Stimulated activated naive CD8-positive, alpha-beta T cell treated with anti-CD3 and anti-CD28 coated beads, Interleukin-15, Interleukin-2, amounts not matched to agents 100 U/mL and 50 U/mL, for 24 hours (primary cell): ENCODE measurements at places on chromosomes 16 and 17.

GRCh38 chr16:82010649-82011048 is 621 bp downstream of the SDR42E1 start:
- DNase-seq = no peak

- no peak for DNase-seq
Observed at GRCh38 chr16:19123535-19124178, 9.9 kb downstream of the ITPRIPL2 start.

- DNase-seq = no peak
Observed at GRCh38 chr17:83160443-83161297, 81.3 kb downstream of the METRNL start.

DNA sequence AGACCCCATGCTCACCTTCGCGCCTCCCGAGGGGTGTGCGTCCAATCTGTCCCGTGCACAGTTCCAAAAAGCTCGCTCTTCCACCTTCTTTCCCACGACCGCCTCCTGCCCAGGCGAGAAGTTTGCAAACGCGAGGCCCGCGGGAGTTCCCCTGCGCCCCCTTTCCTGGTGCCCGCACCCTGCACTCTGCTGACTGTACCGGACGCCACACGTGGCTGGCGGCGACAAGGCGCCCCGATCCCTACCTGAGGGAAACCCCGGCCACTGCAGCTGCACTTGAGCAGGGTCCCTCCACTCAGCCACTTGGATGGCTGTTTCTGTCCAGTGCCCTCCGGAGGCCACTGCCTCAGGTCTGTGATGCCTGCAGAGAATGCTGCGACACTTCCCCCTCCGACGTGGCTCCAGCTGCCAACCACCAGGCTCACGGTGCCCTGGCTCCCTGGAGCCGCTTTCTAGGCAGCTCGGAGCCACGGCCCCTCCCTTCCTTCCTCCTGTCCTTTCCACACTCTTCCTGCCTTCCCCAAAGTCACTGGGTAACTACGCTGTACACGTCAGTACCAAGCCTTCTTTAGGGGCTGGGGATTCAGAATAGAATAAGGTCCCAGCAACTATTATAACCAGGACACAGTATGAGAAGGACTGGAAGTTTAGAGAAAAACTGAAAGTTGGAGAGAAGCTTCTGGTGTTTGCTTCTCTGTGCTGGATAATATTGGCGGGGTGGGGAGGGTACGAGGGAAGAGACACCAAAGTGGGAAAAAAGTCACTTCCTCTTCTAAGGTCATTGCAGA is at the start of gene MLKL:
MLKL (minus strand) TSS at position 425 of the 788 bp plus-strand sequence. CDS start 5,105 bp downstream, outside the sequence.
- DNase-seq = peak; percentile 73

- DNase-seq = no peak
Observed at GRCh38 chr16:85379041-85380001, 233.8 kb upstream of the GSE1 start.

GRCh38 chr16:68421076-68421475 is 27.2 kb downstream of the SMPD3 start:
- DNase-seq = no peak

- no peak for DNase-seq
Observed at GRCh38 chr16:74661064-74661463, 5.6 kb downstream of the RFWD3 start.

- no peak for DNase-seq
Observed at GRCh38 chr17:8131844-8132441, 8.0 kb upstream of the HES7 start.

GRCh38 chr17:17952691-17953090 is 19.5 kb downstream of the TOM1L2 start:
- DNase-seq = no peak

DNA sequence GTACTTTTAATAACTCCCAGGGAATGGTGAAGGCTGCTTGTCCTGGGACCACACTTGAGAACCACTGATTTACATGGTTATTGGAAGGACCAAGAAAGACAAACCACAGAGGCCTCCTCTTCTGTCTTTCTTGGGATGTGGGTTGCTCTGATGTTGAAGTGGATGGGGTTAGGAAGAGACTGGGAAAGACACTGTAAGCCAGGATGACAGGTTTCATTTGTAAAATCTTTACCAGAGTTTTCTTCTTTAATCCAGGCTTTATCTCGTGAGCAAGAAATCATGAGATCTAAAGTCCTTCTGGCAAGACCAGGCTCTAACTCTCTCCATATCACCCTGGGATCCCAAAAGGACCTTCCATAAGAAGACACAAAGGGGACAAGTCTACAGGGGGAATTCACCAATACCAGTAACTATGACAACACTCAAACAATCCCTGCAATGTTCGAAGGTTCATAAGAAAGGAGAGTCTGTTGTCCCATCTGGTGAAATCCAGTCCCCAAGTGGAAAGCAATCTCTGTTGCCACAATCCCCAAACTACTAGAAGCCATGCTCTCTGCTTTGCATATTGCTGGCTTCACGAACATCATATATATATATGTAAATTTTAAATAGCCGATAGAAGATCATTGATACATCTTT is 44.8 kb upstream of the CDRT4 start:
- no peak for DNase-seq

- no peak for DNase-seq
Observed at GRCh38 chr16:46650254-46650623, 29.1 kb upstream of the SHCBP1 start.

DNA sequence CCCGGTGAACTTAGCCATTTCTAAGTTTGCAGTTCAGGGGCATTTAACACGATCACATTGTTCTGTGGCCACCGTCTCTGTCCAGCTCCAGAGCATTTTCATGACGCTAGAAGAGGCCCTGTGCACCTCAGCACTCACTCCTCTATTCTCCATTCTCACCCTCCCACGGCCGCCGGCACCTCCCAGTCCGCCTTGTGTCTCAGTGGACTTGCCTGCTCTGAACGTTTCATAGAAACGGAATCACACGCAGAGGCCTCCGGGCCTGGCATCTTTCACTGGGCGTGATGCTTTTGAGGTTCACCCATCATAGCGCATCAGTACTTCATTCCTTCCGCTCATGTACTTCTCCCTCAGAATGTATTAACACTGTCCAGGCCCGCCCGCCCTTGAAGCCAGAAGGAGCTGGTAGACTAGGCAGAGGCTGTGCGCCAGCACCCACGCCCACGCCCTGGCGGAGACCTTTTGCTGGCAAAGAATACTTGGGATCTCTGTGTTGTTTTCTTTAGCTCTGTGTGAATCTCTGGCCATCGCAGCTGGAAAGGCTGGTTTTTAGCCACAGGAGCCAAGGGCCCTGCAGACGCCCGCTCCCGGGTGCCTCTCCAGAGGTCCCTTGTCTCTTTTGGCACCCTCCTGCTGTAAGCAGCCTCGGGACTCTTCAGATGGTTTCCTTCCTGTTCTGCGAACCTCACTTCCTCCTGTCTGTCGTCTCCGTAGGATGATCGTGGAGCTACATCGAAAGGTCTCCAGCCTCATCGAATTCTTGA is 23.4 kb upstream of the JPT2 start:
- DNase-seq = no peak

DNA sequence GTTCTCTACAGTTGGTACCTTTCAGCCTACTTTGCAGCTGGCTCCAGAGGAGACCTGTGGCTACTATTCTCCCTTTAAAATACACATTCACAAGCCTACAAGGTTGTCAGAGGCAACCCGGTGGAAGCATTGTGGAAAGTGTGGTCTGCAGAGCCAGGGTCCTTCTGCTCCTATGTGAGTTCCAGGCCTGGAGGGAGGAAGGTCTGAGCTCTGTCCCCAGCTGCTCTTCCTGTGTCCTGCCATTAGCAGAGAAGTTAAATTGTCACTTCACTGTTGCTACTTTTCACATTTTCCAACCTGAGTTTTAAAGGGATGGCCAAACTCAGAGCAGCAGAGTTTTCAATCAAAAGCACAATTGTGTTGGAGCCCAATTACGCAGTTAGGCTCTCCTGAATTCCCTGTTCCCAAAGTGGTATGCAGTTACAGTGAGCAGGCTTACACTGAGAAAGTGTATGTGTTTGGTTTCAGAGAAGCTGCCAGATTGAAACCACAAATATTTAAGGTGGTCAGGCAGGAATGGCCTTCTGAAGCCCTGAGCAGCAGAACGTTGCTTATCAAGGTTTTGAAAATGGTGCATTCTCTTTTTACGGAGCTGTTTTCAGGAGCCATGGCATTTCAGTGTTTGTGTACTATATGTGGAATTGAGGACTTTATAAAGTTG is 25.0 kb downstream of the MAP3K3 start:
- DNase-seq = no peak

DNA sequence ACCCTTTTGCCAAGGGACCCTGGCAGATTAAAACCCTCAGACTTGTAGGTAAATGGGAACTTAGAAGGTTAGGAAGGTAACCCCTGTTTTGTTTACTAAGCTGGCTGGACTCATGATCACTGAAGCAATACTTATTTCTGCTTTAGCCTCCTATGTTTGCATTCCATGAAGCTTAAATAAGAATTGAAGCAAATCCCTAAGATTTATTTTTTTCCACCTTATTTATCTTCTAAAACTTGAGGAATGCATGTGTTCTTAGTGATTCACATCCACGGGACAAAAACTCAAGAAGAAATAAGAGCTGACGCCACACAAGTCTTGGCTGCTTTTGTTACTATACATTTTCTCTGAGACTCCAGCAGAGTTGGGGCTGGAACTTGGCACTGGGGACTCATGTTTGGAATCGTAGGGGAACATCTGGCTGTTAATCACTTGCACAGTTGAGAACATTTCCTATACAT is 35.5 kb downstream of the CLUAP1 start:
- DNase-seq = no peak

DNA sequence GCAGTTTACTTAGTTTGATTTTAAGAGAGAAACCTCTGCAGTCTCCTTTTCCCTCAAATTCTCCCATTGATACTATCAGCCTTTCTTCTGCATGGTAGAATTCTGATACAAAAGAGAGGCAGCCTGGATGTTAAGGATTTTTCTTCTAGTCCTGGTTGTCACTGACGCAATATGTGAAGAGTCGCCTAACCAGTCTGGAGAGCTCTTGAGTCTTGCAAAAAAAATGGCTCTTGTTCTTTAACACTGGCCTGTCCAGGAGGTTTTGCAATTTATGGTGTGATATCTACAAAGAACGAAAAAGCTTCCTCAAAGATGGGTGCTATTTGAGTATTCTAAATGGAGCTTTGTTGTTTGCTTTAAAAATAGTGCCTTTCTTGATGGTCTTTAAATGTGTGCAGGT is 28.9 kb downstream of the COX10 start:
- DNase-seq = no peak

DNA sequence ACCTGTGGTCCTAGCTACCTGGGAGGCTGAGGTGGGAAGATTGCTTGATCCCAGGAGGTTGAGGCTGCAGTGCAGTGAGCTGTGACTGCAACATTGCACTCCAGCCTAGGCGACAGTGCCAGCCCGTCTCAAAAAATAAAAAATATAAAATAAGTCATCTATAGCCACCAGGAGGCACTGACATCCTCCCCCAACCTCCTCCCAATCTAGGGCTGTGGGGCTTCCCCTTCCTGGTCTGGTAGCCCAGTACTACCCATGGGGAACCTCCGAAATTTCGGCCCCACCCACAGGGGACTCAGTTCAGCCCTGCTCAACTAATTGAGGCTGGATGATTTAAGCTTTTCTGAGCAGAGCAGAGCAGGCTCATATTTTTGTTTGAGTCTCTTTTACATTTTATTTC is 3.2 kb downstream of the ZSCAN10 start:
- DNase-seq = peak; percentile 73

DNA sequence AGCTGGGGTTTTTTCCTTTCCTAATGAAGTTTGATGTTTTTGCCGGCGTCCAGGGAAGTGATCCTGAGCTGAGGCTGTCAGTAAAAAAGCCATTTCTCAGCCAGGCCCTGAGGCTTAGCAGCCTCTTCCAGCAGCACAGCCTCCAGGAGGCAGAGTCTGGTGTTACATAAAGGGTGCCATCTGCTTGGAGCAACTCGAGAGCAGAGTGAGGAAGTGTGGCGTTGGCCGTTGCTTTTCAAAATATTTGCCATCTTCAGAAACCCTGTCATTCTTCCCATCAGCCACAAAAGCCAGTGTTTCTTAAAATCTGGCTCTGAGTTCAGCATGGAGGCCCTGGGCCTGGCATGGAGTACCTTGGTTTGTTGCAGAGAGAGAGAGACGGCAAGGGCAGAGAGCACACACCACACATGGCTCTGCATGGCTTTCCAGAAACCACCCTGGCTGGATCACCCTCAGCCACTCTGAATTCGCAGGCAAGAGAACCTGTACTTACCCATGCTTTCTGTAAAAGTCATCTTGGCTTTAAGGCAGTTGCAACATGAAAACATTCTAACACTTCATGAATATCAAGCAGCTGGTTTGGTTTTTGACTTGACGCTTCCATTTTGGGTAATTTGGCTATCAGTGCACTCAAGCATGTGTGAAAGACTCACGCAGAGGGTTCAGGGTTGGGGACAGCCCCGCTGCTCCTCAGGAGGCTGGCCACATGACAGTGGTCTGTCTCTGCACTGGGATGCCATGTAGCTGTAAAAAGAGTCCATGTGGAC is 21.0 kb downstream of the PMM2 start:
- no peak for DNase-seq

DNA sequence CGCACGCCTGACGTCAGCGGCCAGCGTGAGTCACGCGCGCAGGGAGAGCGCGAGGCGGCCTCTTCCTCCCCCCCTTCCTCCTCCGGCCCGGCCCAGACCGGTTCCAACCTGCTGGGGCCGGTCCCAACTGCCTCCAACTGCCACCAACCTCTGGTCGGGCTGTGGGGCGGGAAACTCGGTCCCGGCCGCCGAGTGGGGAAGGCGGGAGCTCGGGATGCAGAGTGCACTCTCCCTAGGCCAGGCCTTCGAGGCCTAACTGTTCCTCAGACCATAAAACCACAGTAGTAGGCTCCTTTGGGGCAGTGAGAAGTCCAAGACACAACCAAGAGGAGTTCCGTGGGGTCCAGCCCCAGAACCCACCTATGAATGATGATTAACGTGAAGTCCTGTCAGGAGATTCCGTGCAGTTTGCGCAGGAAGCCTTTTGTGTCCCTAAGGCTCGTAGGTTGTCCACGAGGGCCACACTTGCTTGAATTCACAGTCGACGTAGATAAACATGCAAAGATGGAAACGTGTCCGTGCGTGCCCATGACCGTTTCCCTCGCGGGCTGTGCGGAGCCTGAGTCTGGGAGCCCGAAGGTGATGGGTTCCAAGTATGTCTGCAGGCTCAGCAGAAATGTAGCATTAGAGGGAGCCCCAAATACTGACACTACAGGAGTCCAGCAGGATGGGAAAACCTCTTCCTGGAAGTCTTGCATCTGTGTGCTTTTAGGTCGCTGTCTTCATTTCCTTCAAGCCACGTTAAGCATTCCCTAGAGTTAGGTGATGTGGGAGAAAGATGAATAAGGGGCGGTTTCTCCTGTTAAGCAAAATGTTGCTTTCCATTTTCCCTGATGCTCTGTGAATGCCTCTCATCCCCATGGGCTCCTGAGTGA is 647 bp downstream of the UNK start:
- peak; percentile 93 for DNase-seq

- peak; percentile 28 for DNase-seq
Observed at GRCh38 chr16:57186872-57187854, 1.0 kb downstream of the RSPRY1 start.

GRCh38 chr16:2152695-2153506 is 2.7 kb upstream of the TRAF7 start:
- DNase-seq = peak; percentile 53
